ENCODE measurements at places on chromosomes 6 and 20.

DNA sequence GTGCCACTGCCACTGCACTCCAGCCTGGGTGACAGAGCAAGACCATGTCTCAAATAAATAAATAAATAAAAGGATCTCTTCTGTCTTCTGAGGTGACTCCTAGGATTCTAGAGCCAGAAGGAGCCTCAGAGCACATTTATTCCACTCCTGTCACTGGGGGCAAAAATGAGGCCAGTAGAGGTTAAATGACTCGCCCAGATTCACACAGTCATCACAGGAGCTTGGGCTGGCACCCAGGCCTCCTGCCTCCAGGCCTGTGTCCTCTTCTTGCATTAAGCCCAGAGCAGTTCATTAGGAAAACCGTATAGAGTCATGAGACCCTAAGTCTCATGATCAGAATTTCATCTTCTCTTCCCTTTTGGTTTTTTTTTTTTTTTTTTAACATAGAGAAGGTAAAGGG is 243.3 kb downstream of the NRN1 start:
- no peak for DNase-seq

DNA sequence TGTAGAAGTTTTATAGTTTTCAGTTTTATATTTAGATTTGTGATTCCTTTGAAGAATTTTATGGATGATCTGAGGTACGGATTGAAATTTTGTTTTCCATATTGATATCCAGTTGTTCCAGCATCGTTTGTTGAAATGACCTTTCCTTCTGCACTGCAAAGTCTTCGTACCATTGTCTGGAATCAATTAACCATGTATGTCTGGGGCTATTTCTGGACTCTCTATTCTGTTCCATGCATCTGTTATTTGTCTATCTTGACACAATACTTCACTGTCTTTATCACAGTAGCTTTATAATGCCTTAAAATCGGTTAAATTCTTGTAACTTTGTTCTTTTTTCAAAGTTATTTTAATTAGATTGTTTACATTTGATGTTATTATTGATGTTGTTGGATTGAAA is 154.9 kb downstream of the FARS2 start:
- DNase-seq: no peak

- no peak for DNase-seq
Measured at GRCh38 chr20:33119725-33120720, 40.6 kb downstream of the BPIFB4 start.

DNA sequence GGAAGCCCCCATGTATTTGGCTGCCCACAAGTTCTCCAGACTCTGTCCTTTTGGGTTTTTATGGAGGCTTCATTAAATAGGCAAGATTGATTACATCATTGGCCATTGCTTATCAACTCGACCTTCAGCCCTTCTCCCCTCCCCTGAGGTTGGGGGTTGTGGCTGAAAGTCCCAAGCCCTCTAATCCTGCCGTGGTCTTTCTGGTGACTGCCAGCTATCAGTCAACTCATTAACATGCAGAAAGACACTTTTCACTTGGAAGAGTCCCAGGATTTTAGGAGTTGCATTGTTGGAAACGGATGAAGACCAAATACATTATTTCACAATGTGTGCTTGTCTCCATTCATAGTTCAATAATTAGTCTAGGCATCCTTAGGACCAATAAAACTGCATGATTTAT is 9.5 kb downstream of the CDC5L start:
- DNase-seq: no peak

- no peak for DNase-seq
Measured at GRCh38 chr20:37066168-37066567, 29.6 kb downstream of the RBL1 start.
